MG63 (cell line): ENCODE measurements at places on chromosomes 13 and 19.

- DNase-seq: no peak
Observed at GRCh38 chr13:97221046-97221445, 1.1 kb upstream of the MBNL2 start.

GRCh38 chr19:19526581-19527370 is 1.9 kb upstream of the YJEFN3 start:
- DNase-seq: no peak

DNA sequence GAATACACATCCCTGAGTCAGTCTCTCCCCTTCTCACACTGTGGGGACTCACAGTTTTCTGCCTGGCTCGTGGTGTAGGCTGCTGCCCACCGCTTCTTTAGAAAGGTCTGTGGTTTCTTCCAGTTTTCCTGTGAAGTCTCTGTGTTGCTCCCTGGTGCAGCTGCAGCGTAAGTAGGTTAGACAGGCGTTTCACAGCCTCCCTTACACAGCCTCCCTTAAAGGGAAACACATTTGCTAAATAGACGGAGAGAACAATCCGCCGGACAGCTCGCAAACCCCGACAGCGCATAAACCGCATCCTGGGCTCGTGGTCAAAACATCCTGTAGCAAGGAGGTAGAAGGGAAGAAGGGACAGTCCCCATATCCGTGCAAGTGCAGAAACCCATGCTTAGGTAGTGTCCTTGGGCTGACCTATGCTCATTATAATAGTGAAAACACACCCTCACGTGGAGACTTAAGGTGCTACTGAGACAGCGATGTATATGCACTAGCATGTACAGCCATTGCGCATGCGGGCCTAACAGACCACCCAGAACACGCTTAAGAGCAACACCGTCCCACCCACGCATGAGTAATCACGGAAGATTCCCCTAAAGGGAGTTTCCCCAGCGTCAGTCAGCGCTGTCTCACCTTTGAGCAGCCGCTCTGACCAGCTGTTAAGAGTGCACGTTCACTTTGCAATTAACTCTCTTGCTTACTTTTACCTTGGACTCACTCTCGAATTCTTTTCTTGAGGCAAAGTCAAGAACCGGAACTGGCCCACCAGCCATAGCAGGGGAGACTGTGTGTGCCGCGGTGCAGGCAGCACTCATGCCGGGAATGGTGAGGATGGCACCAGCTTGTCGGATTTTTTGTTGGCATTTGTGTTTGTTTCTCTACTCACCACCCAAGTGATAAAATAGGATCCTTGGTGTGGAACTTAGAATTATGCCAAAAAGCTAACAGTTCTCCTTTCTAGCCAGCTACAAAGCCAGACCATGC is 16.6 kb downstream of the SIGLEC8 start:
- DNase-seq: no peak

DNA sequence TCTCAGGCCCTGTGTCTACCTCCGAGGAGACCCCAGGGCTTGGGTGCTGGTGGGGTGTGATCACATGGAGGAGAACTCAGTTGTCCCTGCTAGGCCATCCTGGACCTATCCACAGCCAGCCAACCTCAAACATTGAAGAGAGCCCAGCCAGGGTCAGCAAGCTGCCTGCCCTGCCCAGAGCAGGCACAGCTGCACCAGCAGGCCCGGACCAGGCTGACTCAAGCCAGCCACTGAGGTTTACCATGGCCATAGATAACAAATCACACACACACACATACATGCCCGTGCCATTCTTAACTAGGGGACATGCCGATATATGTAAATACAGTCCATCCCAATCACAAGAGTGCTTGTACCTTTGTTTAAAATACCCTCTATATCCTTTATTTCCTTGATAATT is 8.1 kb downstream of the ARHGEF7 start:
- DNase-seq: no peak

GRCh38 chr13:51451134-51451466 is 1.7 kb downstream of the INTS6 start:
- no peak for DNase-seq

DNA sequence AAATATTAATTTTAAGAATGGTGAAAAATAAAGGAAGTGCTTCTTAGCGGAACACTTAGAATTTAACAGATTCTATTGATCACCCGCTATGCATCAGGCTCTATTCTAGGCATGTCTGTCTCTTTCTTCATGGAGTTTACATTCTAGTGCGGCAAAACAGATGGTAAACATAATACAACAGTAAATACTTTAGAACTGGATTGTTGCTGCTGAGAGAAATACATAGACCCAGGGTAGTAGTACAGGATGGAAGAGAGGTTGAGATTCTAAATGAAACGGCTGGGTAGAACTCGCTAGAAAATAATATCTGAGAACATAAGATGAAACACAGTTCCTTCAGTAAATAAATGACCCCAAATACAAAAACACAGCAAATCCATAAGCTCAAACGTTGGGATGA is 498.7 kb downstream of the MYO16 start:
- no peak for DNase-seq
